ENCODE measurements at places on chromosomes 12 and 14.

GRCh38 chr12:123761841-123762714 is at the start of gene DNAH10:
Gene DNAH10 (plus strand): TSS chr12:123762301. CDS start chr12:123762337, 36 bp downstream.
- DNase-seq, result no peak

GRCh38 chr12:43599708-43600107 is 47.7 kb upstream of the ADAMTS20 start:
- DNase-seq, result no peak

DNA sequence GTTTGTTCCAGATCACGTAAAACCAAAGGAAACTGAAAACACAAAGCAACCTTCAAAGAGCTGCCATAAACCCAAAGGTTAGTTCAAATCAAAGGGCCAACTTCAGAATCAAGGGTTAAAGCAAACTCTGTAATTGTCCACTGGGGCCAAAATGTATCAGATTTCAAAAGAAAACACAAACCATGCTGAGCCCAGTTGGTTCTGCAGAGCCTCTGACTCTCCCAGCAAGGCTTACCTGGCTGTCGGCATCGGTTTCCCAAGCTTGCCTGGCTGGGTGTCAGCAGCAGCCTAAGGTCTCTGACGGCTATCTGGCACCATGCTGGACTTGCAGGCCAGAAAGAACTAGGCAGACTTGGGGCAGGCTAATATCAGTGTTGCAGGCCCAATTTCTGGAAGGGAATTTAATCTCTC is 125.3 kb downstream of the DAD1 start:
- no peak for DNase-seq

DNA sequence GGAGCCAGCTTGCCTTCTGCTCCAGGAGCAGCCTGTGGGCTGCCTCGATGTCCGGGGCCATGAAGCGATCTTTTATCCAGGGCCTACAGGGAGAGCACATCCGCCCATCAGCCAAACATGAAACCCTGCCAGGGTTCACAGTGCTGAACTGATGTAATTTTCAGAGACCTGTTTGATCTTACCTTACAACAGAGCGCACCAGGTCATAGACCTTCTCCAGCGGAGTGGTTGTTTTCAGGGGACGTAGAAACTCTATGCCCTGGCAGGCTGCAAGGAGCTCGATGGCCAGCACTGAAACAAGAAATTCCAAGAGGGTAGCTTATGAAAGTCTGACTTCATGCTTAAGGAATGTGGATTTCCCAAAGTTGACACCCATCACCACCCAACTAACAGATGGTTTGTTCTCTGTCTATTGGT is 19.7 kb downstream of the HAL start:
- DNase-seq, result no peak

GRCh38 chr12:58711974-58712373 is 208.3 kb downstream of the LRIG3 start:
- peak; percentile 52 for DNase-seq

Data from AG09309 (cell line).